ENCODE measurements at places on chromosomes 7 and 10.

- DNase-seq = no peak
Observed at GRCh38 chr10:34219753-34220548, 595.1 kb downstream of the PARD3 start.

DNA sequence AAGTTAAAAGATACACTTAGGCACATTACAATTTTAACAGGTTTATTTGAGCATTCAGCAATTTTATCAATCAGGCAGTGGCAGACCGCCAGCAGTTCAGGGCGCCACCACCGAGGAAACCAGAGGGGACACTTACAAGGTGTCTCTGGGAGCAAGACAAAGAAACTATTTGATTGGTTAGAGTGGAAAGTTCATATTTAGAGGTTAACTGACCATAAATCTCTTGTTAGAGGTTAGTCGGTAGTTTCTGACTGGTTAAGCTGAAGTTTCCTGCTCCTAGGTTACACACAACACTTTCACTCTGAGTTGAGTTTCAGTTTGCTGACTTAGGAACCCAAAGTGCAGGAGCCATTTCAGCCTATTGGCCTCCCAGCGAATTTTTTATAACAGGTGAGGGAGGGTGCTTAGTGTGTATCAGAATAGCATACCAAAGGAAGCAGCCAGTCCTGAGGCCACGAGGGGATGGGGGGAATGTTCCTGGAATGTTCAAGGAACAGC lies 10.8 kb upstream of the PVRIG start:
- no peak for DNase-seq

- no peak for DNase-seq
Observed at GRCh38 chr7:116455009-116455408, 44.5 kb upstream of the CAV2 start.

- no peak for DNase-seq
Observed at GRCh38 chr7:86995052-86995725, 64.3 kb downstream of the ELAPOR2 start.

GRCh38 chr7:120617275-120617674 lies 240.7 kb downstream of the TSPAN12 start:
- no peak for DNase-seq

GRCh38 chr7:140435252-140435895 lies 31.5 kb downstream of the RAB19 start:
- no peak for DNase-seq

DNA sequence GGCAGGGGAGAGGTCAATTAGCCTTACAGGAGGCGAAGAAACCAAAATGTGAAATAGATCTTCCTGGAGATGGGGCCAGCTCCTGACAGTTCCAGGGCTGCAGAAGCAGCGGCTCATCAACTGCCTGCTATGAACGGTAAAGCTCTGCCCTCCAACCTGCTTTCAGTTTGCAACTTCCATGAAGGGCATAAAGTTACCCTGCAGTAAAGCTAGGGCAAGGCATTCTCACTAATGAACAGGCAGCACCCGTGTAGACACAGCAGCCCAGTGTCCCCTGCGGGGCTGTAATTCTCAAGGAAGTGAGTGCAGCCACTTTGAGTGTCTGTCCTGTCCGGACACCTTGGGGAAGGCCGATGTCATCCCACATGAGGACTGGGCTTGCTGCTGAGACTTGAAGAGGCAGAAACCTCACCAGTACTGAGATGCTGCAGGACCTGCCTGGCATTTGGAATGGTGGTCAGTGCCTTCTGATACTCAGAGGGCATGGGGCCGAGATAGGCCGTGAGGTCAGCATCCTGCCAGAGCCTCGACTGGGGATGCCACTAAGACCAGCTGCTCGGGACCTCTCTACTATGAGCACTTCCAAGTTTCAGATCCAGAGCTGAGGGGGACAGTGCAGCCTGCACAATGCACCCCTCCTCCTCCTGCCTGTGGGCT lies 26.1 kb upstream of the C10orf53 start:
- DNase-seq = no peak

- no peak for DNase-seq
Observed at GRCh38 chr10:46301056-46301645, 14.4 kb downstream of the ANTXRL start.

GRCh38 chr7:127447326-127447945 lies 54.9 kb upstream of the ZNF800 start:
- no peak for DNase-seq

- no peak for DNase-seq
Observed at GRCh38 chr10:102814873-102815661, 22.1 kb downstream of the CYP17A1 start.

- DNase-seq = no peak
Observed at GRCh38 chr7:151924508-151924907, 31.7 kb upstream of the GALNTL5 start.

GRCh38 chr7:544338-545221 lies 24.9 kb upstream of the PDGFA start:
- DNase-seq = no peak

GRCh38 chr7:37392673-37393017 lies 56.0 kb downstream of the ELMO1 start:
- DNase-seq = no peak

DNA sequence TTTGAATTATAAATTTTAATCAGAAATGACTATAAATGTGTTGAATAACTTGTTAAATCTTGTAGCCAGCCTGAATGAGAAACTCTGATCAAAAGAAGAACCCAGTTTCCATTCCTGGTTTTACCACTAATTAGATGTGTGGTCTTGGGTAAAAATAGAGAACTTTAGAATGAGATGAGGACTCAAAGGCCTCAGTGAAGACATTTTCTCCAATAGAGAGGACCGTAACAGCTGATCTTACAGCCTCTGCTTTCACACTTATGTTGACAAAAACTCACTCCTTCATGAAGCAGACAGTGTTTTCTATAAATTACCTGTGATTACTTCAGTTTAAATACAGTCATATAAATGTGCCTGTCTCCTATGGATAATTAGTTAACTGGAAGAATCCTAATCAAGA lies 200.1 kb upstream of the MEOX2 start:
- DNase-seq = no peak

DNA sequence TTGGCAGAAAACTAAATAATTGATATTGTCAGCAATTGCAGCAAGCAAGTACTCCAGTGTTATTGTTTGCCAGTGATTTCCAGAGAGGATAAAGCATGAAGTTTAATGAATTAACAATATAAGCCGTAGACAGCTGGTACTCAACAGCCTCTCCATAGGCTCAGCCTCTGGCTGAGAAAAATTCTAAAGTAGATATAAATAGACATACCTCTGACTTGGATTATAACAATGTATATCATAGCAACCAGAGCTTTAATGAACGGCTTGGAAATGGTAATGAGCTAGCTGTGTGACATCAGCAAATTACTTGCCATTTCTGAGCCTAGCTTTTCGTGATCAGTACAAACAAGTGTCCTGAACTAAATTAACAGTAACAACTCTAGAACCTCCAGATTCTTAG lies 1055.4 kb upstream of the AUTS2 start:
- no peak for DNase-seq

- no peak for DNase-seq
Observed at GRCh38 chr7:123939784-123940183, 14.7 kb downstream of the SPAM1 start.

GRCh38 chr7:154953006-154953684 lies 49.8 kb downstream of the PAXIP1 start:
- DNase-seq = peak; percentile 47

DNA sequence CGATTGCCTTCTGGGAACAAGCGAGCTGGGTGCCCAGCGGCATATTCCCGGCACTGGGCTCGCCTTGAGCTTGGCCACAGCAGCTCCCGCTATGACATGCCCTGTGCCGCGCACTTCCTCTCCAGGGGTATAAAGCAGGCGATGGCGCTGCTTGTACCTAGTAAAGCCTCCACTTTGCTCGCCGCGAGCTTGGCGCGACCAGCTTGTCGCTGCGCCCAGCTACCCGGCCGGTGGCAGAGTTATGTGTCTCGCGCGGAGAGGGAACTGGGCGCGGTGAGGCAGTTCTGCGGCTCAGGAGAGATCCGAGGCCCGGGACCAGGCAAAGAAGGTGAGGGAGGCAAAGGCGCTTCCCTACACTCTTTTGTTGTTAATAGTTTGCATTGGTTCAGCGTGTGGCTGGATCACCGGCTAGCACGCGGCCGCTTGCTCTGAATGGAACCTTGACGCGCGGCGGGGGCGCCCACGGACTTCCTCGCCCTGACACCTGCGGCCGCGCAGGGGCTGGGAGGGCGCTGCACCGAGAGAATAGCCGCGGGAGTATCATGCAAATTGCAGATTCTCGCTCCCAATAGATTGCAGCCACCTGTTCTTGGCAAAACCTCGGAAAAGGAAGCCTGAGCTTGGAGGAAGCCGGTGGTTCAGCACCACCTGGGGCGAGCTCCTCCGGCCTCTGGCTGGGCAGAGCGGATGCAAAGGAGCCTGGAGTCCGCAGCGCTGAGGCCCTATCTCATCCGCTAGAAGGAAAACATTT lies 3.0 kb upstream of the BUB3 start:
- peak; percentile 62 for DNase-seq

- DNase-seq = no peak
Observed at GRCh38 chr7:101121991-101122932, 4.6 kb upstream of the SERPINE1 start.

GRCh38 chr10:69472544-69472943 lies 21.3 kb downstream of the TSPAN15 start:
- DNase-seq = no peak

DNA sequence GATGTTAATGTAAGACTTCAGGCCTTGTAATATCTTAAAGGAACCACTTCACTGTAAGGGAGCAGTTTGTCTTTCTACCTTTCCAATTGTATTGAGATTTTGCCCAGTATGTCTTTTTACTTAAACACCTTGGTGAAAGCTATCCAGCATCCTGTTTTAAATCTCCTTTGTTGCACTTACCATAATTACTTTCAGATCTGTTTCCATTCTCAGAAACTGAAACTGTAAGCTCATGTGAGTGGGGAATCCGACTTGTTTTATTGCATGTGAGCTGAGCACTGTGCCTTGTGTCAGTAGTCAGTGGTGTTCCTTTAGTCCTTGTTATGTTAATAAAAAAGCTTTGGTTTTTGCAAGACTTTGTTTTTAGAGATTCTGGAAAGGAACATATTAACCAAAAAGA lies 42.2 kb downstream of the BMPR1A start:
- no peak for DNase-seq

DNA sequence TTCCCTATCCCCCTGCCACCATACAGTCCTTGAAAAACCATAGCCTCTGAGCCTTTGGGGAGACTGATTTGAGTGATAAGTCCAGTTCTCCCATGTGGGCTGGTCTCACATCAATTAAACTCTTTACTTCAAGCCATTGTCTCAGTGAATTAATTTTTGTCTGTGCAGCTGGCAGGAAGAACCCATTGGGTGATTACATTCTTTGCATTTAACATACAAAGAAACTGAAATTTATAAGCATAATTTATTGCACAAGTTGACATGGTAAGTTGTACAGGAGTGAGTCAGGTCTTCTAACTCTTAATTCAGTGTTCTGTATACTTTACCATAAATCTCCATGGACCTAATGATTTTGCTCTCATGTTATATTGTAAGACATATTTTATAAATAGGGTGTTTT lies 1613.0 kb upstream of the LRRTM3 start:
- no peak for DNase-seq

DNA sequence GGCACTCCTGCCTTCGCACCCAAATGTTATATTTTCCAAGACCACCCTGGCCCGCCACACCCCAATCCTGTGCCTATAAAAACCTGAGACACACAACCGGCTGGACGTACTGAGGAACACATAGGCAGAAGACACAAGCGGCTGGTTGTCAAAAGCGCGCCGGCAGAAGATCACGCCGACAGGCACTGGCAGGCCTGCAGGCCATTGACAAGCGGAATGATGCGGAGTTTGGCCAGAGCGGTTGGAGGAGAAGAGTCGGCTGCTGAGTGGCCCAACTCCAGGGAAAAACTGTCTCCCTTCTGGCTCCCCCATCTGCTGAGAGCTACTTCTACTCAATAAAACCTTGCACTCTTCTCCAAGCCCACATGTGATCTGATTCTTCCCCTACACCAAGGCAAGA lies 39.7 kb upstream of the SAMD8 start:
- no peak for DNase-seq
